ENCODE measurements at places on chromosomes 2 and 18. TPM values are rescaled to one million over a fixed set of nuclear protein-coding genes. Genes with fewer than 3 reads are reported as not detected.

DNA sequence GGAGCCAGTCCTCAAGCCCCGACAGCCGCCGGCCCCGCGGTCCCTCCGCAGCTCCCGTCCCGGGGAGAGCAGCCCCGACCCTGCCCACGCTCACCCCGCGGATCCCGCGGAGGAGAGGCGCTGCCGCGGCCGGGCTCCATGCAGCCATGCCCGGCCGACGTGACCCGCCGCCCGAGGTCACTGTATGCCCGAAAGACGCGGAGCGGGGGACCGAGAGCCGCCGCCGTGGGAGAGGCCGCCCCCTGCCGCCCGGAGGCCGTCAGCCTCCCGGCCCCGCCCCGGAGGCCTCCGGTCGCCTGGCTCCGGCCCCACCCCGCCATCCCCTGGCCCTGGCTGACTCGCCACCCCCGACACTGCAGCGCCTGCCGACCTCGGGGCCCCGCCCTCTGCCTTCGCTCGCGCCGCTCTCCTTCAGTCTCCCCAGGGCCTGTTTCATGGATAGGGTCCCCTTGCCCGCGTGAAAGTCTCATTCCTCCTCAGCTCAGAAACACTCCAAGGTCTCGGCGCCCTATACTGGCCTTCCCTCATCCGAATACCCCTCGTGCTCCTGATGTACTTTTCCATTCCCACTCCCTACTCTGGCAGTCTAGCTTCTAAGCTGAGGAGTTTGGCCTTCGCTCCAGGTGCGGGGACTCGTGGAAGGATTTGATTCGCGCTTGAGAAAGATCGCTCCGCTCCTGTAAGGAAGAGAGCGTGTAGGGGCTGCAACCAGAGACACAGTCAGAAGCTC is at the start of gene BOLA3:
TSS of gene BOLA3 (minus strand) at position 186 of the 730 bp plus-strand sequence. CDS start at position 148, 38 bp downstream.
- DNase-seq: peak; percentile 72

DNA sequence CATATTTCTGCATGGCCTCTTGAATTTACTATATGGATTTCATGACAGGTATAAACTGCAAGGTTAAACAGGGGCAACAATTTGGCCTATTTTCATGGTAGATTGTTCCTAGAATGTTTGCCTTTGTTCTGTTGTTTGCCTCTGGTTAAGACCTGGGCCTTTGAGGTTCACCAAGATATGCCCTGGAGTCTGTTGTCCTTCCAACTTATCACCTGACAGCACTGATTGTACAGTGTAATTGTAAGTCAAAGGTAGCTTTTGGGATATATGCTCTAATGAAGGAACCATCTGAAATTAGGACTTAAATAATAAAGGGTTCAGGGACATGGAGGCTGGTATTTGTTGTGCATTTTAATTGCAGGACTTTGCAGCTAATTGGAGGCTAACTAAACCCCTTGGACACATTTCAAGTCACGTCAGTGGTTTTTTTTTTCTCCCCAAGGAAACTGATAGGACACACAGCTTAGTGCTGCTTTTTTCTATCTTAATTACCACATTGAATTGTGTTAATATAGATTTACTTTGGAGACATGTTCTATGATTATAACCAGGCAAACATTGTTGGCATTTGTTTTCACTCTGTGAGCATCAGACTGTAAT is 771.2 kb upstream of the LINC00305 start:
- DNase-seq: no peak

DNA sequence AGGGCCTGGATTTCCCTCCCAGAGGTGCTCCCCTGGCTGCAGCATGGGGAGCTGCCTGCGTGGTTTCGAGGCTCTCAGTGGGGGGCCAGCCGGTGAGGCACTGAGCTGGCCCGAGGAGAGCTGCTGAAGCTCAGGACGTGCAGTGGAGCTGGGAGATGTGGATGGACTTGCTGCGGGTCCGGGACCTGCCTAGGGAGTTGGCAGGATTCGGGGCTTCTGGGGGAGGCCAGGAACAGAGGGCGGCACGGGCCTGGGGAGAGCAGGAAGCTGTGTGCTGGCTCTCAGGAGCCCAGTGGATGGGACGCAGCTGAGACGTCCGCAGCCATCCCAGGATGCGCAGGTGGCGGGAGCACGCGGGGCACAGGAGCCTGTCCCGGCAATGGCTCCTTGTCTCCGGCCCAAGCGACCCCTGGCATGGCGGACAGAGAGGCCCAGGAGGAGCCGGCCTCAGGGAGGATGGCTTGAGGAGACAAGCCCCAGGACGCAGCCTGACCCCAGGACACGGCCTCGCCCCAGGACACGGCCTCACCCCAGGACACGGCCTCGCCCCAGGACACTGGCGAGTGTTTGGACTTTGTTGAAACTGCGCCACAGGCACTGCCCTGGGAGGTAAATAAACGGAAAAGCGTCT is 116.1 kb downstream of the NFATC1 start:
- DNase-seq: peak; percentile 5

DNA sequence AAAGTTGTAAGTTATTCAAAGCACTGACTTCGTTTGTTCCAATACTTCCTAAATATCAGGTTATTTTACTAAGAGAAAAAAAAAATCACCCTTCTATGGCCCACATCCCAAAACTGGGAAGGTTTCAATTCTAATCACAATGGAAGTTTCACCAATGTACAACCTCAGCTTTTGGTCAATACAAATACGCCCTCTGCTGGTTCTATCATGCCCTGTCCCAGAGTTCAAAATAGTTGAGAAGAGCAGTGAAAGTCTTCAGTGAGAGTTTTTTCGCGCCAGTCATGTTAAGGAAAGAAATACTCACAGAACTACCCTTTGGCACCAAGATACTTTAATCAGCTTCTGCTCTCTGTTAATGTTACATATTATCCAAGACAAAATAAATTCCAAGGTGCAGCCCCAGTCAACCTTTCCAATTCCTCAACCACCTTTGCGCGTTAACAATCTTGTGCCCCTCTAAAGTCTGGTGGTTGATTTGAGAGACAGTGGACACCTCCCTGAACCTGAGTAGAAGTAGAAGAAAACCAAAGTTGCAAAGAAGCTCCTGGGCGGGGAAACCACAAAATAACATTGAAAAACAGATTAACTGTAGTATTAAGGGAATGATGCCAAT is 59.9 kb downstream of the SUMO1 start:
- DNase-seq: no peak

DNA sequence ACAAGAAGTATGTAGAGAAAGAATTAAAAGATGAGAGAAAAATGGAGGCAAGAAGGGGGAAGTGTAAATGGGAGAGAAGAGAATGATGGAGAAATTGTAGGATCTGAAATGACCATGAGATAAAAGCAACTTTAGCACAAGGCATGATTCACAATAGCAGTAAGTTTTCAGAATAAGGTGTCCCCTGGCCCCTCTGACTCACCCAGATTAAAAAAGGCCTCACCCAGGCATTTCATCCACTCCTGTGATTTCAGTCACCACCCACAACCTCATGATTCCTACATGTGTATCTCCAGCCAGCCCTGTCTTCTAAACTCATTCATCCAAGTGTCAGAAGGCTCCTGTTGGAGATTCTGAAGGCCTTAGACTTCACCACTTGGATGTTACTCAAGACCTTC is 56.6 kb downstream of the SP100 start:
- DNase-seq: no peak

GRCh38 chr2:219455581-219455980 is 20.9 kb downstream of the SPEG start:
- DNase-seq: no peak

DNA sequence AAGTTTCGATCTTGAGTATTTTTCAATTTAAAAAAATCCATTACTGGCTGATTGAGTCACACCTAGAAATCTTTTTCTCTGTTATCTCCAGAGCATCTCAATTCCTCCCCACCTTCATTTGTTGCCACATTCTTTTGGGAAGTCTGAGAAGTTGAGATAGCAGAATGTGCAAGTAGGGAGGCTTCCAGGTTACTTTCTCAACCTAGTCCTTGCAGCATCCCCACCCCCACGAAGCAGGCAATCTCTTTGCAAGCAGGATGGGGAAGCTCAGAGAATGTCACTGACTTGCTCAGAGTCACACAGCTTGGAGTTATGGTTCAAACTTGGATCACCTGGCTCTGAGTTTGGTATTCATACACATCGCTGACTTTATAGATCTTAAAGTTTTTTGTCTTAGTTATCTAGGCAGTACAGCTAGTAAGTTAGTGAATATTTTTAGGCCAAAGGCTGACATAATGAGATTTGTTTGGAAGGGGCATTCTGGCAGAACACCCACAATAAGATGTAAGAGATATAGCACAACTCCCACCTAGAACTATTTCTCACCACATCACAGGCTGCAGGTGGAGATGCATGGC is 25.9 kb upstream of the LCLAT1 start:
- DNase-seq: no peak

GRCh38 chr2:23777826-23778225 is 149.1 kb downstream of the ATAD2B start:
- DNase-seq: no peak

- DNase-seq: no peak
These were observed 298.2 kb downstream of the TCF4 start for GRCh38 chr18:55289775-55290174.

GRCh38 chr18:79529296-79529695 is 133.6 kb downstream of the NFATC1 start:
- DNase-seq: no peak

- DNase-seq: no peak
These were observed 87.9 kb downstream of the SEPTIN10 start for GRCh38 chr2:109525836-109526235.

- DNase-seq: no peak
These were observed 72.9 kb downstream of the C1QL2 start for GRCh38 chr2:119085613-119086012.

DNA sequence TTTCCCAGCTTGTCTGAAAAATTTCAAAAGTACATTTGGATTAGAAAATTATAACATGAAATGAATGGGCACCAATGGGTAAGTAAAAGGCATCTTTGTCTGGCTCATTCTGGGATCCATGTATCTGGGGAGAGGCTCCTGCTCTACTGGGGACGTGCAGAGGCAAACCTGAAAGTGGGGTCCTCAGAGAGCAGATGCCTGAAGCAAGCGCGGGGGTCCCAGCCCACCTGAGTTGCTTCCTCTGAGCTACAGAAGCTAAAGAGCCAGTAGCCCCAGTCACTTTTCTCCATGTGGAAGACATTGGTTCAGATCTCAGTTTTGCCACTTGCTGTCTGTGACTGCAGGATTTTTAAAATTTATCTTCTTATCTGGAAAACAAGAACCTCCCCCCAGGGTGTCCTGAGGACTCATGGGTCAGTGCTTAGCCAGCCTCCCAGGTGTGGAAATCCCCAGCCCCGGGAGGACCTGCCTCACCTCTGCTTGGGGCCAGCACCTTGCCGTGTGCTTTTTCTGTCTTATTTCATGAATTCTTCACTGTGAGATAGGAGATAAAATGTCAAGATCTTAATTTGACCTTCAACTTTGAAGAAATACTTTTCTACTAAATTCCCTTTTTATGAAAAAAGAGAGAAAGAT is 25.1 kb upstream of the ODC1 start:
- DNase-seq: no peak

DNA sequence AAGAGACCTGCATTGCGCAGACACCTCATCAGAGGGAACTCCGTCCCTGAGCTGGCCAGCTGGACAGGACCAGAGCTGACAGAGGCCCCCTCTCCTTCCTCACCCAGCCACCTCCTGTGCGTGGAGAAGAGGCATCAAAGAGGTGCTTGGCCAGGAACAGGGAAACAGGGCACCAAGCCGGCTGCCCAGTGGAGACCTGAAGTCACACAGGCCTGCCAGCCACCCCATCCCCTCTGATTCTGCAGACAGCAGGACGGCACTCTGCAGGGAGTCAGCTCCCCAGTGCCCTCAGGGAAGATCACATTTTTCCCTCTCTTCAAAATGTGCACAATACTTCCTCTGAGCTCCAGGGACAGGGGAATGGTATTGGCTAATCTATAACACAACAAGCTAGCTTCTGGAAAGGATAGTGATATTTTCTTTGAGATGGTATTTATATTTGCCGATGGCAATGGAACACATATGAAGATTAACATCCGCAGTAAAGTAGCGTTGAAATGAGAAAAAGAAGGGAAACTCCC is 30.5 kb downstream of the SLC1A4 start:
- no peak for DNase-seq

DNA sequence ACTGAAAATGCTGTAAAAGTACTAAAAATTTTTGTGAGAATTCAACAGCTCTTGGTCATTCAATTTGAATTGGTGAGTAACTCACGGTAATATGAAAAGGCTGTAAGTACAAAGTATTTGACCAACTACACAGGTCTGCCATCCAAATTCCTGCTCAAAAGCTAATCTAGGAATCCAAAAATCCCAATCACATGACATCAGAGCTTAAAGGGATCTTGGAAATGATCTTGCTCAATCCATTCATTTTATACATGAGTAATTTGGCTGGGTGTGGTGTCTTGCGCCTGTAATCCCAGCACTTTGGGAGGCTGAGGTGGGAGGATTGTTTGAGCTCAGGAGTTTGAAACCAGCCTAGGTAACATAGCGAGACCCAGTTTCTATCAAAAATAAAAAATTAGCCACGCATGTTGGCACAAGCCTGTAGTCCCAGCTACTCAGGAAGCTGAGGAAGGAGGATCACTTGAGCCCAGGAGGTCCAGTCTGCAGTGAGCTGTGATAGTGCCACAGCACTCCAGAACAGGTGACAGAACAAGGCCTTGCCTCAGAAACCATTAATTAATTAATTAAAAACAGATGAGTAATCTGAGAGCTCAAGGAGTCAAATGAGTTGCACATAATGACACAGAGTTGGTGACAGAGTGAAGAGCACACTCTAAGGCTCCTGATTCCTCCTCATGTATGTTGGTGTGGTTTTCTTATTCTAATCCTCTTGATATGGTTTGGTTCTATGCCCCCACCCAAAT is 19.8 kb downstream of the SPIRE1 start:
- DNase-seq: no peak

- no peak for DNase-seq
These were observed 136.6 kb upstream of the ACAA2 start for GRCh38 chr18:49949951-49950395.

DNA sequence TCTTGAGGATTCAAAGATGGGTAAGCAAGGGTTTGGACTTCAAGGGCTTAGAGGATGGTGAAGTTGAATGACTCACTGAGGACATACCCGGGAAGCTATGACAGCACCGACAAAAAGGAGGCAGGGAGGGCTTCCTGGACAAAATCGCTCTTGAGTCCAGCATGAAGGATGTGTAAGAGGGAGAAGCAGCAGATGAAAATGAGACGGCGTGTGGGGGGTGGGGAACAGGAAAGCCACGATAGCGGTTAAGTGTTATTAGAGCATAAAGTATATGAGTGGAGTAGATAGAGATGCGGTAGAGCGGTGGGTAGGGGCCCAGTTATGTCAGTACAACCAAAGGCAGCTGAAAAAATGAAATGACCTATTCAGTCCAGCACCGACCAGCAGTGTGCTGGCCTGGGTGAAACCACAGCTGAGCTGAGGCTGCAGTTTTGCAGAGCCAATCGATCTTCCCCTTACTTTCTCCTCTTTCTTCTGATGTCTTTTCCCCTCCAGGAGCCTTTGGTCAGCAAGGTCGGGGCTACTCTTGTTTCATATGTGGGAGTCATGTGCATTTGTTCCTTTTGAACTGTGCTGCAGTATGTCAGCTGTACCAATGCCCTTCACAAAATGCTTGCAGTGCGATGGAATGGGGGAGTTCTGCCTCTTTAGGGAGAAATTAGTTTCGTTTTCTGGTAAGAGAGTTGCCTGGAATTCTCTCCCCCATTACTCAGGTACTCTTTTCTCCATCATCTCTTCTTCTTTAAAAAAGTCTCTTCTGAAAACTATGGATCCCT is 2.0 kb upstream of the THUMPD2 start:
- DNase-seq: no peak

GRCh38 chr2:191976436-191976835 is 129.5 kb upstream of the CAVIN2 start:
- DNase-seq: no peak

- DNase-seq: no peak
These were observed 202.8 kb upstream of the THUMPD2 start for GRCh38 chr2:39981883-39982311.

IL36RN gene
- not detected for total RNA-seq

GALNT5 gene
- total RNA-seq: not detected

ATP5F1A gene
- 200 TPM for total RNA-seq

VWA3B gene
- not detected for total RNA-seq

TNFRSF11A gene
- total RNA-seq: 1.2 TPM

OSBPL1A gene
- 7.1 TPM for total RNA-seq

GNLY gene
- 9.9 TPM for total RNA-seq
